ENCODE measurements at places on chromosomes 13 and 19. TPM values are rescaled to one million over a fixed set of nuclear protein-coding genes. Genes with fewer than 3 reads are reported as not detected.

DNA sequence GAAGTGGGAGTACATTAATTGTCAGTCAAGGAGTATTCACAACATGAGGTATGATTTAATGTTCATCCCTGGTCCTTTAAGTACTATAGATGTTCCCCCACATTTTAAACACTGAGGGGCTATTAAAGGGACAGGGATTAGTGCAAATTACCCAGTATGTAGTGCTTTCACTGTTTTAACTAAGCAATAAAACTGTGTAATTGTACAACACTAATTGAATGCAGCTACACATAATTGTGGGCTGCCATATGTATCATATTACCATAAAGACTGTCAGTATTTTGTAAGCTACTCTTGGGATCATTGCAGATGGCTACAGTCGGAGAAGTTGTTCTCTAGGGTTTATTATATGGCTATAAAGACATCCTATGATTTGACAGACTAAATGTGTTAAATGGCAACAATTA, 316.6 kb downstream of the DCLK1 start:
- DNase-seq = no peak

- DNase-seq = no peak
Measured at GRCh38 chr13:28473044-28473443, 21.9 kb downstream of the FLT1 start.

DNA sequence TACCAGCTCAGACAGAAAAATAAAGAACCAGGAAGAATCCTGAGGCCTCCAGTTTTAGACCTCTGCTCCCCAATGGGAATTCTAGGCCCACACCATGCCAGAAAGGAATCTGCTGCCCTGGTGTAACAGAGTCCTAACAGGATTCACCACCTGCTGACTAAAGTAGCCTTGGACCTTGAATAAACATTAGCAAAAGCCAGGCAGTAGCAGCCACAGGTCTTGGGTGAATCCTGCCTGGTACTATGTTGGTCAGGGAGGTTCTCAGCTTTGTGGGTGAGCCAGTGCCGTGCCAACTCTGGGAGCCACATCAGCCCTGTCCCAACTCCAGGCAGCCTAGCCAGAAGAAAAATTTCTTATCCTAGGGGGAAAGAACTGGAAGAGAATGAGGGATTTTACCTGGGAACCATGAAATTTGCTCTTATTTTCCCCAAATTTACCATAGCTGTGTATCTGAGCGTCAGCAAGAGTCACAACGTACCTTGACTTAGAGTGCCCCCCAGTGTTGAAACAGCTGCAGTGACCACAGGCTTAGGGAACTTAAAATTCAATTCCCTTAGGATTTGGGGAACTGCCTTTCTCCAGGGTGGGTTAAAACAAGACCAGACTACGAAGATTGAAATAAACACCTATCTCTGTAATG, 1895.6 kb upstream of the PRR20A start:
- DNase-seq = no peak

DNA sequence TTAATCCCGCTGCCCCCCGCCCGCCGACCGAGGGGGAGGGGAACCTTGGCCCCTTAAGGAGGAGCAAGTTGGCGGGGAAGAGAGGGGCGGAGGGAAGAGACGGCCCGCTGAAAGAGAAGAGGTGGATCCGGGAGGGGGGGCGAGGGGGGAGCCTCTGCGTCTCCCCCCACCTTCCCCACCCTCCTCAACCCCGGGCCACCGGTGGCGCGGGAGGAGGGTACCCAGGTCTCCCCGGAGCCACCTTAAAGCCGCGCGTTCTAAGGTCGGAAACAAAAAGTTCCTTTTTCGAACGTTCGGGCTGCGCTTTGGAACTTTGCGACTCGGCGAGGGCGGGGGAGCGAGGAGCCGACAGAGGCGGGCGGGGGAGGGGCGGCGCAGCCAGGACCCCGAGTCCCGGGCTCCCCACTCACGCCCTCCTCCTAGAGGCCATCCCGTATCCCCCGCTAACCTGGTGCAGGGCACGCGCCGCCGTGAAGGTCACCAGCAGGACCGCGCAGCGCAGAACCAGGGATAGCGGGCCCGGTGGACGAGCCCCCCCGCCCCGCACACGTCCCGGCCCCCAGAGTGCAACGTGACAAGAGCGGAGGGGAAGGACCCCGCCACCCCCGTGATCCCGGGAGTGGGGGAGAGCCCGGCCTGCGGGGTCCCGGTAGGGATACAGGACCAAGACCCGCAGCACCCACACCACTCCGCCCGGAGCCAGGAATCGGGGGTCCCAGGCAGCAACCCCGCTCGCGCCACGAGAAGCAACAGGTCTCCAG, 659 bp downstream of the ERF start:
- DNase-seq = no peak

DNA sequence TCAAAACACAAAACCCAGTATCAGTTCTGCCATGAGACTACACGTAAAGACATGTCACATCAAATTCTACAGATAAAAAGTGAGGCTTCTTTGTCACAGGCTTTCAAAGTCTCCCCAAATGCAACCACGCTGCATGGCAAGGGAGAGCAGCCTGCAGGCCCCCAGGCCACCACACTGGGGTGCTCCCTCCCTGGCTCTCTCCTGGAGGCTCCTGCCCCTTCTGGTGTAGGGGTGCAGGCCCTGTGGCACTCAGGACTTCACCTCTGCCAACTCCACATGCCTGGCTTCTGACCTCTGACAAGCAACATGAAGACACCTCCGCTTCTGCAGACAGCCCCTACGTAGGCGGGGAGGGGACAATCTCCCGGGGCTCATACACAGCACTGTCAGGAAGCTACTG, 14.3 kb downstream of the AKAP8 start:
- no peak for DNase-seq

DNA sequence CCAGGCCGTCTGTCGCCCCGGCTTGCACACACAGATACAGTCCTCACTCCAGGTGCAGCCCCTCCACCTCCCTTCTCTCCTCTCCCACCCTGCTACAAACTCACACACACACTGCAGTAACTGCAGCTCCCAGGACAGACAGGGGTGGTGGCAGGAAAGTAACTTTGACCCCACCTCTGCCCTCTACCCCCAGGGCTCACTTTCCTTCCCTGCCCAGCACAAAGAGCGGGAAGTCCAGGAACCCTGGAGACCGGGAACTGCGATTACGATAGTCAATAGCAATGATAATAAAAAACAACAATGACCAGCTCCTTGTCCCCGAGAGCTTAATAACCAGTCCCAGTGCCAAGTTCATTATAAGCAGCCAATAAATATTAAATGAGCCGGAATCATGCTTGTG, at the start of gene CEACAM20:
CEACAM20 (minus strand) TSS at position 140 of the 400 bp plus-strand sequence. CDS start 166 bp downstream, outside the sequence.
- no peak for DNase-seq

GRCh38 chr13:27004326-27004725, 167.3 kb downstream of the USP12 start:
- DNase-seq = no peak

DIAPH3 gene
- 1.2 TPM for total RNA-seq

TFPT gene
- total RNA-seq = 13.0 TPM
